ENCODE measurements at places on chromosomes 2 and 18.

DNA sequence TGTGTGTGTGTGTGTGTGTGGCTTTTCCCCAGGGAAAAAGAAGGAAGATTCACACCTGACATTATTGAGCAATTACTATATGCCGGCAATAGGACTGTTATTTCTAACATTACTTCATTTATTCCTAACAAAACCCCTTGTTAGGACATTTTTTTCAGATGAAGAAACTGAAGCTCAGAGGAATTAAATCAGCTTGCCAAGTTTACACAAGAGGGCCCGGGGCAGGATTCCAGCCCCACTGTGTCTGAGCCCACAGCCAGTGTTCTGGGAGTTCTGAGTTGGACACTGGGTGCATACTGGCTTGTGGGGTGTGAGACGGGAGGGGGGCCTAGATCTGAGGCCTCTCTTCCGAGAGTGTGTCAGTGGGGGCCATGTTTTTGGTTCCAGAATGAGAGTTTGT lies 9.9 kb downstream of the TOGARAM2 start:
- no peak for DNase-seq

GRCh38 chr2:138081225-138082073 lies 117.2 kb downstream of the HNMT start:
- no peak for DNase-seq

GRCh38 chr18:45169610-45170009 lies 445.7 kb upstream of the SLC14A2 start:
- DNase-seq: no peak

DNA sequence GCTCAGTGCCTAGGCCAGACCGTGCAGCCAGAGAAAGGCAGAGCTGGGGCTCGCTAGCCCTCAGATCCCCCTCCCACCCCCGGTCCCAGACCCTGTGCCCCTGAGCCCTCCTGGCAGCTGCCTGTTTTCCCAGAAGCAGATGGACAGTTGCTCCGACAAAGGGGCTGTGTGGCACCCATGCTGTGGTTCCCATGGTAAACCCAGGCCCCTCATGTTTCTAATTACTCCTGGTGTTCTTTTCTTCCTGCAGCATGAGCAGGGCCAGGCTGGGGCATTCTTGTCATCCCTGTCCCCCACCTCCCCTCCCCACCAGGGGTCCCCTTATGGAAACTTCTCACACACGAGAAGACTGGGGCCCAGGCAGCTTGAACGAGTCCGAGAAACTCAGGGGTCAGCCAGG lies 269.6 kb downstream of the HAUS1 start:
- DNase-seq: no peak

GRCh38 chr2:136572335-136572734 lies 193.0 kb upstream of the THSD7B start:
- no peak for DNase-seq

DNA sequence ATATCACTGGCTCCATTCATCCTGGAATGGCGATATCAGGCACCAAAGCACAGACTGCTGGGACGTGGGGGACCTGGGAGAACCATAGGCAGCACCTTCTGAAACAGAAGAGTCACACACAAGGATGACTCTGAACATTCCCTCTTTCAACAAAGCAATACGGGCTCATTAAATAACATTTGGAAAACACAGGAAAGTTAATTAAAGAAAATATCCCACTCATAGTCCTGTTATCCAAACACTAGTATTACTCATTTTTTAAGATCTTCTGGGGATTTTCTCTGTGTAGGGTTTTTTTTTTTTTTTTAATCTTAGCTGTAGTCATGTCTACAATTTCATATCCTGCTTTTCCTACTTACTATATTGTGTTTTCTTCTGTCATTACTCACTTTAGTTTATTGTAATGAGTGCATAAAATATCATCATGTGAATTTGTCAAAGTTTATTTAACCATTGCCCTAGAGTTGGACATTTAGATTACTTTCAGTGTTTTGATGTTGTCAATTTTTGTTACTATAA lies 70.0 kb upstream of the SP3 start:
- no peak for DNase-seq

- DNase-seq: no peak
Observed at GRCh38 chr2:188609321-188610049, 317.8 kb downstream of the GULP1 start.

DNA sequence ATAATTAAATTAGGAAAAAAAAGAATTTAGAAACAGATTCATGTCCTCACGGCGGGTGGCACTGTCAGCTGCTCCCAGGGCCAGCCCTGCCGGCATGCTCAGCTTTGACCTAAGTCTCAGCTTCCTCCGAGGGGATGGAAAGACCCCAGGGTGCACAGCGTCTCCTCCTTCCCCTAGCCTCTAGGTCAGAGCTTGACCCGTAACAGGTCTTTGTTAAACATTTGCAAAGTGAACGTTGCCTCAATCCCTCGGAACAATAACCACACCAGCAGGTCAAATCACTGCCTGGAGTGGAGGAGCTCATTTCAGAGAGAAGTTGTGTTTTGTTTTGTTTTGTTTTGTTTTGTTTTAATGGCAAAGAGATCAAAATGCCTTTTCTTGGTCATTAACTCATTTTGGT lies 171.3 kb downstream of the TMEM18 start:
- no peak for DNase-seq

- no peak for DNase-seq
Observed at GRCh38 chr2:88171966-88172365, 1.8 kb downstream of the THNSL2 start.

DNA sequence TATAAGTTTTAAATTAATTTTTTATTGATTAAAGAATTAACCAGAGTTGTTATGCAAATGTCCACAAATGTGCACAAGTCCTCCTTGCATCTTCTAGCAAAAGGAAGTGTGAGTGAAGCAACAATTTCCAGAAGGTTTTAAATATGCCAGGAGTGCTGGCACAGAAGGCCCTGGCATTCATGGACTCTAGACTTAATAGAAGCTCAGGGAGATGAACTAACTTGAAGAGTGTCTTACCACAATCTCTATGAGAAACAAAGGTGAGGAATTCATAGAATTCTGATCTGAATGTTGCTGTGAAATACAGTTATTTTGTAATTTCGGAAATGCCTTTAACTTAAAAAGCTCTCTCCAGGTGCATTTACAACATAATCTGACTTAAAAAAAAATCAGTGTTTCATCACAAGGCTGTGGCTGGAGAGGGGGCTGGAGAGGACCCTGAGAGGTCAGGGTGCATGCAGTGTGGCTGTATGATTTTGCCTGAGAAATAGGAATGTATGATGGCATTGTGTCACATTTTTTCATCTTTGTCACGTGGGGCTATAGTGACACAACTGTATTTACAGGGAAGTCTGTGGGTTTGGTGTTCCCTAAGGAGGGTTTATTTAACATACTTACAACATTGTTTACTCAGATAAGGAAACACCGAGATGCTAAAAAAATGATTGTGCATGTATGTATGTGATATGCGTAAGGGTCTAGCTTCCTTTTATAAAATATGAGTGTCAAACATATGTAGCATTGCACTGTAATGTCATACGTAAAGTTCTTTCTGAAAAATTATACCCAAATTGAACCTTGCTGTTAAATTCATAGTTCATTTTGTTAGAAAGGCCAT lies 66.2 kb downstream of the MAP4K4 start:
- no peak for DNase-seq

Measured in DMS 273 treated with DMSO at 0.1 percent for 48 hours (cell line).